ENCODE measurements at places on chromosomes 7 and 10.

GRCh38 chr7:18693816-18694215 is 198.3 kb downstream of the HDAC9 start:
- no peak for DNase-seq

DNA sequence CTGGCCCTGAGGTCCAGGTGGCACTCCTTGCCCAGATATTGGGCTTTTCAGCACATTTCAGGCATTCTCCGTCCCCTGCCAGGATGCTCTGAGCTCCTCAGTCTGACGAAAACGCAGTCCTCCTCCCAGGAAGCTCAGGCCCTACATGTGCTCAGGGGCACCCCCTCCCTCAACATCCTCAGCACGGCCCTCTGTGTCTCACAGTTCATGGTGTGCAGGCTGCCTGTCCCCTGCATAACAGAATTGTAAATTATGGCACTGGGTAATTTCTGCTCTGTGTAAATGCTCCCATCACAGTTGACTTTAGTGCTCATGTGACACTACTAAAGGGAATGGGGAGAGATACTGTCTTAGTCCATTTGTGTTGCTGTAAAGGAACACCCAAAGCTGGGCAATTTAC is 563.8 kb downstream of the DNAJB6 start:
- no peak for DNase-seq

GRCh38 chr10:107915215-107915610 is 750.7 kb upstream of the SORCS1 start:
- DNase-seq, result no peak

DNA sequence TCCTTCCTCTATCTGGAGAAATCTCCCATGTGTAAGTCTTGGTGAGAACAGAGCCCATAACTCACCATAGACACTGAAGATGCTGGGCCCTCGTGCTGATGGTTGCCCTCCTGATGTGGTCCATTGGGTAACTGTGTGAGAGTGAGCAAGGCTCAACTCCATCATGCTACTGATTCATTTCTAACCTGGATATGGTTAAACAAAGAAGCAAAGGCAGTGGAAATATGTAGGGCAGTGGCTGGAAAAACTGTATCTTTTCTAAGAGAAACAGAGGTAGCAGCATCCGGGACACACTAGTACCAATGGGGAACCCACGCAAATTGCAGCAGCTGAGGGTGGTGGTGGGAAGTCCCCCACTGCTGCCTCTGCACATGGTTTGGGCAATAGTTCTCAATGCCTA is 221.7 kb downstream of the KLF6 start:
- DNase-seq, result no peak

GRCh38 chr10:17669185-17669872 is 25.4 kb downstream of the STAM start:
- DNase-seq, result no peak

- no peak for DNase-seq
These were observed 2.8 kb upstream of the REPIN1 start for GRCh38 chr7:150365673-150366398.

- DNase-seq, result no peak
These were observed 7.1 kb upstream of the KLHL7 start for GRCh38 chr7:23098460-23098859.

DNA sequence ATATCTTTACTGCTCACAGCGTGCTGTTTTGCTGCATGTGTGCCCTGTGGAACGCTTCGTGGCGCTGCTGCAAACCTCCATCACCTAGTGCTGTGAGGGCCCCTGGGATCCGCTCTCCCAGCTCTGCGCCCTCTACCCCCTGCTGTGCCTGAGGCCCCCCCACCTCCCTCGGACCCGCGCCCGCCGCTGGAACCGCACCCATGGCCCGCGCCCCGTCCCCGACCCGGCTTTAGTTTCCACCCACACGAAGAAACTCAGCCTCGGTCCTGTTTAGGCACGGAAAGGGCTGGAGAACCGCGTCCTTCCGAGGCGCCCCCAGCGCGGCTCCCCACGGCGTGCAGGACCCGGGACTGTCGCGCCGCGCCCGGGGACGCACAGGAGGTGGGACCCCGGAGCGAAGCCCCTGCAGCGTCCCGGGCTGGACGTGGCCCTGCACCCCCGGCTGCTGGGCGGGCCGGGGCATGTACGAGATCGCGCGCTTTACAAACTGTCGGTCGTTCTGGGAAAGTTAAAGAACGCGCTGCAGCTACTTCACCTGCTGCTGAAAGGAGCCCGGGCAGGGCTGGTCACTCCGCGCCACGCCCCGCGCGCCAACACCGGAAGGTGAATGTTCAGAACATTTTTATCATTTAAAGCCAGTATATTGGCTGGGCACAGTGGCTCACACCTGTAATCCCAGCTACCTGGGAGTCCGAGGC is 54.3 kb downstream of the BMS1 start:
- no peak for DNase-seq

DNA sequence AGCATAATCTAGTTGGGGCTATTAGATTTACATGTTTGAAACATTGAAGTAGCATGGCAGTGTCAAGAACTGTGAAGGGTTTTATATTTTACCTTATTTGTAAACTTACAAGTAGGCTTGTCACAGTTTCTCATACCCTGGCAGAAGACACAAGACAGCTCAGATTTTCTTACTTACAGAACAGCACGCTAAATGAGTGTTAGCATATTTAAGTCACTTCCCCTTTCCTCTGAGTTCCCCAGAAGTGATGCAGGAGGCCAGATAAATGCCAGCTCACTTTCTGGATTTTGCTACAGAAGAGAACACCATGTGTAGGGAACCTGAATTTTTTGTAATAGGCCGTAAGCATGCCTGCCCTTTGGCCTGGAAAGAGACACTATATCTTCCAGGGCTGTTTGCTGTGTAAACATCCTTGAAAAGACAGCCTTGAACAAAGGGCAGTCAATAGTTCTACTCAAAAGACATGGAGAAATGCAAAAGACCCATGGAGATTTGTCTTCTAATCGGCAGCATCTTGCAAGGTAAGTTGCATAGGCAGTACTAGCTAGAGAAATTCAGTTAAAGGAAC is 279.1 kb downstream of the PHF14 start:
- no peak for DNase-seq

DNA sequence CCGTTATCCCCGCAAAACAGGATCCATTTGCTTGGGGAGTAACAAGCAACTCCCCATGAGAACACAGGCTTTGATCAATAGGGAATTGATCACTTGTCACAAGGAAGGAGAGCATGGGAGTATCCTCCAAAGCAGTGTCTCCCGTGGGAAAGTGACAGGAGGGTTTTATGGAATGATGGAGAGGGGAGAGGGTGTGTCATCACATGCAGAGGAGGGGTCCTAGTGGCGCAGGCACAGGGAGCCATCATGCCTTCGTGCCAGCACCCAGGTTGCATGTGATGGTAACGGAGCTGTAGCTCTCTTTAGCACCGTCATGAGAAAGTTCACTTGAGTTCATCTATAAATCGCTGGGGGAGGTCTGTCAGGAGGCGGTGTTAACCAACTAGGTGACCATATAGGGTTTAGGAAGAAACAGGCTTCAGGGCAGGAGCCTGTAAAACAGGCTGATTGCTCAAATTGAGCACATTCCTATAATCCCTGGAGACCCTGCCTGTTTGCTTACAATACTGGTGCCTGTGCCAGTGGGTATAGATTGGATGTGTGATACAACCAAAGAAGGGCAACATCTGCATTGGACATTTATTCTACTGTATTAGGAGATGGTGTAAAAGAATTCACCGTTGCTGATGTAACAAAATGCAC is 428.5 kb downstream of the GALNT17 start:
- no peak for DNase-seq

DNA sequence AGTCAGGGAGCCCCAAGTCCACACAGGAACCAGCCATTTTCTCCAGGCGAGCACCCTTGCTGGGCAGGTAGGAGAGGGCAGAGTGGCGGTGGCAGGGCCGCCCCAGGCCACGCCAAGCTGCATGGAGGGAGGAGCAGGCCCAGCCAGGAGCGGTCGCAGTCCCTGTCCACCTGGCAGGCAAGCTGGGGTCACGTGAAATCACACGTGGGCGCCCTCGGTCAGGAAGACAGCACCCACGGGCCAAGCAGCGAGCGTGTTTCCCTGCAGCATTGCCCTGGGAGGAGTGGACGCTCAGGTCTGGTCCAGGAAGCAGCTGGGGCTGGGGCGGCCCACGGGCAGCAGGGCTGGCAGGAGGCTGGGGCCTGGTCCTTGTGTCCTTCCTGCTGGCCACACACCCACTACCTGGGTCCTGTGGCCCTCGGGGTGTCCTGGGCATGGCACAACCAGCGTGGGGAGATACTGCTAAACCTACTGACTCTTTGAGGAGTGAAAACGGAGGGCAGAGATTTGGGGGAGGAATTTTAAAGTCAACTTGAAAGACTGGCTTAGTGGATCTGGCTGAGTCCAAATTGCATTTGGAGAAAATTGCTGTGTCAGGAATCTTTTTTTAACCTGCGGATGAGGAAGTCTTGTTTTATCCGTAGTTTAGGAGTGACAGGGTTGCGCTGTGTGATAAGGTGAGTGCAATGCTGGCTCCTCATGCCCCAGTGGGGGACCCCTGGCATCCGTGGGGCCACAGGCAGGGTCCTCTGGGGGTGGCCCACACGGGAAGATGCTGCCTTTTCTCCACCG is 12.2 kb upstream of the ADGRA1 start:
- no peak for DNase-seq

DNA sequence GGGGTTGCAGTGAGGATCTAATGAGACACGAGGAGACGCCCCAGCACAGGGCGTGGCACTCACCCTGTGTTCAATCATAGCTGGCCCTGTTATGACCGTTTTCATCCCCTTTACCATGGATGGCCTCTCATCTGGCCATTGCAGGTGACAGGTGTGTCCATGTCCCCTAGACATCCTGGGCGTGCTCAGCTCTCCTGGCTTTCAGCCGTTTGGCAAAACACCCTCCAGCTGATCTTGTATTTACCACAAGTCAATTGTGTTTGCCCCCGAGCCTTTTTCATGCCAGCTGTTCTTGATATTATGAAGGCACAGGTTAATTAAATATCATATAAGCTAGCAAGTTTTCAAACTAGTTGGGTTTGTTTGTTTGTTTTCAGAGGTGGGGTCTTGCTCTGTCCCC is 97.1 kb downstream of the CHST15 start:
- no peak for DNase-seq

- DNase-seq, result no peak
These were observed 203.3 kb downstream of the BAMBI start for GRCh38 chr10:28880683-28880950.

DNA sequence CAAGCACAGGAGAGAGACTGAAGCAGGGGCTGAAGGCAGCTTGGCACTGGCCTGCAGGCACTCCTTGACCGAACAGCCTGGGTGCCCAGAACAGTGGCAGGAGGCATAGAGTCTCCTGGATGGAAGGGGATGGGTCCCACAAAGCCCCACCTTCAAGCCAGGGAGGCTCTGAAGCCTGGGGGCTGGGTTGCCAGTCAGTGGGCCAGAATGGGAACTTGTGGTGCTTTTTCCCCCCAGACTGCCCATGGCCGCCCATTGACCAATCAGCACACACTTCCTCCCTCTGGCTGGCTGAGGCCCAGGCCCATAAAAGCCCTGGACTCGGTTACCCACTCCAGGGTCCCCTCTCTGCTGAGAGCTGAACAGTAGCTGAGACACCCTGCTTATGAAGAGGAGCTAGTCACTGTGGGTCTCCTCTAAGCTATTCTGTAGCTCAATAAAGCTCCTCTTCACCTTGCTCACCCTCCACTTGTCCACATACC is 109.6 kb downstream of the ELAPOR2 start:
- no peak for DNase-seq

- no peak for DNase-seq
These were observed 477.7 kb upstream of the TPK1 start for GRCh38 chr7:145313551-145313950.

GRCh38 chr10:12540341-12540781 is 191.0 kb downstream of the CAMK1D start:
- DNase-seq, result no peak

- DNase-seq, result no peak
These were observed 115.9 kb downstream of the PIP4K2A start for GRCh38 chr10:22598478-22598877.

DNA sequence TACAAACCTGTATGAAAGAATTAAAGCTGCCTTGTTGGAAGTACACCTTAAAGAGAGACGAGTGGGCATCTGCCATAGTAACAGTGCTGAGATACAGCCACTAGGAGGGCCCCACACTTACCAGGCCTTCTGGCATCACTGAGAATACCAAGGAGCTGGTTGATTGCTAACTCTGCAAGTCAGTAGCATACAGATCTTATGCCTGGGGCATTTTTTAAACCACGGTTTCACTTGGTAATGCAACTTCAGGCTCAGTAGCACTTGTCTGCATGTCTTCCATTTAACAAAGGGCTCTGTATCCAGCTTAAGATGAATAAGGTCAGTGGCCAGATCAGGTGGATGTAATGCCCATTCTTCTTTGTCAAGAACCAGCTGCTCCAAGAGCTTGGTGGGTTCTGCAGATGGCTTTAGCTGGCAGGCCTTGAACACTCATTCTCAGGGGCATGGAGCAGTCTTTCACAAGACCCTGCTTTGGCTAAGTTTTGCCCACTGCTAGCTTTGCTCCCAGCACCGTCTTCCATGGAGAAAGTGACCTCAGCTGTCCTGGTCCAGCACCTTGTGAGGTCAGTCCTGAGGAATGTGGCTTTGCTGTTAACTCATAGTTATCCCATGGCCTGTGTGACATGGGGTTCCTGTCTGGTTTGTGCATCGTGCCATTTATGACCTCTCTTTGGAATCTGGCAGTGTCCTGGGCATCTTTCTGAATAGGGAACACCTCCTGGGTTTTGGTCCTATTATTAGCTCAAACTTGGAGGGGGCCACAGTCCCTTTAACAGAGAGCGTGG is 68.1 kb downstream of the BMPER start:
- DNase-seq, result no peak

DNA sequence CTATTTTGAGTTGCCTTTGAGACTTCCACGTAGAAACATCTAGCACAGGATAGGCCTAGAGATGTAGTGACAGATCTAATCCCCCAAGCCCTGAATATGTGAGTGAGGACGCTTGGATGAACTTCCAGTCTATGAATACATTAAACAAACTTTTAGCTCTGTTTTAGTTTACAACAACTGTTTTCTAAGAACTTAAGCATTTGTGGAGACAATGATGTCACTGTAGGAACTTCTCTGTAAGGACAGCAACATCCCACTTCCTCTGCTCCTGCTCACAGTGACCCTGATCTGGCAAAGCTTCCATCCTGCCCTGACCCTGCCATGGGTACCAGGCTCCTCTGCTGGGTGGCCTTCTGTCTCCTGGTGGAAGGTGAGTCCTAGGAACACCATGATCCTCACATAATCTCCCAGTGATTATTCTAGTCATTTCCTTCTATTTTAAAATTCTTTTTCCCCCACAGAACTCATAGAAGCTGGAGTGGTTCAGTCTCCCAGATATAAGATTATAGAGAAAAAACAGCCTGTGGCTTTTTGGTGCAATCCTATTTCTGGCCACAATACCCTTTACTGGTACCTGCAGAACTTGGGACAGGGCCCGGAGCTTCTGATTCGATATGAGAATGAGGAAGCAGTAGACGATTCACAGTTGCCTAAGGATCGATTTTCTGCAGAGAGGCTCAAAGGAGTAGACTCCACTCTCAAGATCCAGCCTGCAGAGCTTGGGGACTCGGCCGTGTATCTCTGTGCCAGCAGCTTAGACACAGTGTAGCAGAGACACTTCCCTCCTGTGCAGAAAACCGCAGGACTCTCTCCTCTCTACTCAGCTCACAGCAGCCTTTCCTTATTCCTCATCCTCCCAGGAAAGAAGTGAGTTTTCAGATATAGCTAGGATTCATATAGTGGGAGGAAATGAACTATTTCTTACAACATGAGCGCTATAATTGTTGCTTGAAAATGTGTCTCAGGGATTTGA is 194.4 kb upstream of the PRSS1 start:
- DNase-seq, result no peak

GRCh38 chr10:31739711-31740110 is 188.9 kb downstream of the ARHGAP12 start:
- DNase-seq, result no peak

All from activated CD8-positive, alpha-beta memory T cell treated with anti-CD3 and anti-CD28 coated beads for 1 hour (primary cell).